Activated CD4-positive, CD25-positive, alpha-beta regulatory T cell (primary cell): ENCODE measurements at places on chromosomes 16 and 17.

DNA sequence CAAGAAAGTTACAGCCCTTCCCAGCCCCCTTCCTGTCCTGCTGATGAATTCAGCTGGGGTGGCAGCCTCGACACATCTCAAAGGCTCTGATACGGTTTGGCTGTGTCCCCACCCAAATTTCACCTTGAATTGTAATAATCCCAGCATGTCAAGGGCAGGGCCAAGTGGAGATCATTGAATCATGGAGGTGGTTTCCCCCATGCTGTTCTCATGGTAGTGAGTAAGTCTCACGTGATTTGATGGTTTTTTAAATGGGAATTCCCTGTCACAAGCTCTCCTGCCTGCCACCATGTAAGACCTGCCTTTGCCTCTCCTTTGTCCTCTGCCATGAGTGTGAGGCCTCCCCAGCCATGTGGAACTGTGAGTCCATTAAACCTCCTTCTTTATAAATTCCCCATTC is 163.2 kb upstream of the FOXF1 start:
- DNase-seq = no peak

GRCh38 chr17:32426894-32427293 is 17.4 kb upstream of the PSMD11 start:
- no peak for DNase-seq

- no peak for DNase-seq
These were observed 788 bp downstream of the METTL22 start for GRCh38 chr16:8622315-8622656.

DNA sequence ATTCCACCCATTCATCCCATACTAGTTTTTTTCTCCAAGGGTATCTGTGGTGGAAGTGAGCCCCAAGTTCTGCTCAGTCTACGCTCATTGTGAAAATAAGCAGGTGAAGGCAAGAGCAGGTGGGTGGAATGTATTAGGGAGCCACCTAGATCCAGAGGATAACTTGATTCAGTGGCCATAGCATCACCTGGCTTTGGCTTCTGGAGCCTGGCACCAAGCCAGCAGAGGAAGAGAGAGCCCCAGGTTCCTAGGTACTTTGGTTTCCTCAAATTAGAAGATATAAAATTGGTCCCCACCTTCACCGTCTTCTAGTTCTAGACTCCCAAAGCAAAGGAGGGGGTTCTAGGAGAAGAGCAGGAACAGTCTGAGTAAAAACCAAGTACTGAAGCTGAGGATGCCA is 4.1 kb downstream of the FXR2 start:
- DNase-seq = no peak

DNA sequence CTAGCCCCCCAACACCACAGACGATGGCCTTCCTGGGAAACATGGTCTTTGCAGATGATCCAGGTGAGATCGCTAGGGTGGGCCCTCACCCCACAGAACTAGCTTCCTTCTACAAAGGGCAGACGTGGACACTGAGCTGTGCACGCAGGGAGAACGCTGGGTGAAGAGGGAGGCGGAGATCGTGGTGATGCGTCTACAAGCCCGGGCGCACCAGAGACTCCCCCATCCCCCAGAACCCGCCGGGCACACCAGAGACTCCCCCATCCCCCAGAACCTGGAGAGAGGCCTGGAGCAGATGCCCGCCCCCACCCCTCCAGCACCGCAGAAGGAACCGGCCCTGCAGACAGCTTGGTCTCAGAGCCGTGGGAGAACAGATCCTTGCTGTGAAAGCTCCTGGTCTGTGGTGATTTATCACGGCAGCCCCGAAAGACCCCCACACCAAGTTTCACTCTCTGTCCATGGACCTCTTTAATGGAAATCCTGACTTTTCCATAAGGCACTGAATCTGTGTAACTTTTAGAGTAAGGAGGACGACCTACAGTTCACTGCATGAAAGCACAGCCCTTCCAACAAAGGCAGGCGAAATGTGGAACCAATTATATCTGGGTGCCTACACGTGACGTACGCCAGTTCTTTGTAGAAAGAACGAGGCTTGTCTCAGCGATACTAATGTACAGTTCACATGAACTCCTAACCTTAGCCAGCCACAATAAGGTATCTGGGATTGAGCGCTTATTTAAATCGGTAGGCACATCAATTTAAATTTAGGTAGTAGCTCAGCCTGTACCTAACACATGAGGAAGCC is 88.5 kb downstream of the ANKRD11 start:
- DNase-seq = no peak

GRCh38 chr16:20214401-20214800 is 112.9 kb downstream of the GP2 start:
- no peak for DNase-seq

DNA sequence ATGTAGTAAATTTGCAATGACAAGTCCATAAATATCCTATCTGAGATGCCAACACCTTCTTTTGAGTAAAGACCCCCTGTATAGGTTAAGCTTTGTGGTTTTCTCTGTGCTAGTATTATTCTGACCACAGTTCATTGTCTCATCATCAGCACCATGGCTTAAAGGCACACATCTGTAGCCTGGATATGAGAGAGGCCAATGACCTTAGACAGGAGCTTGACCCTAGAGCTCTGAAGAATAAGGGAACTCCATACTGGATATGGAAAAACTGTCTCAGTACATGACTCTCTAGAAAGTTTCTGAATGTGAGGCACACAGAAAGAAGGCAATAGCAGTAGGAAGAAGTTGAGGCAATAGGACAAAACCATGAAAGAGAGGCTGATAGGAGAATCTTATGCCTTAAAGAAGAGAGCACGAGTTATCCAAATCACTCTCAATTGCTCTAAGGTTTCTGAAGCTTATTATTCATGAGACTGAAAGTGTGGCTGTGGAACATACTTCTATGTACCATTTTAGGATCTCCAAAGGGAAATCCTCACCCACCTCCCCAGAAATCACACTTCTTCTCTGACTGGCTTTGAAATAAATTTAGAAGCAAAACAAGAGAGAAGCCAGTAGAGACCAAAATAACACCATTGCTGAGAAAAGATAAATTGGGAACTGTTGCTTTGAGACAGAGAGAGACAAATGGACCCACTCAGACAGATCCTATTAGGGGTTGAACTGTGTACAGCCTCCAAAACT is 150.2 kb downstream of the ABCA8 start:
- no peak for DNase-seq

GRCh38 chr16:70156207-70156978 is 17.2 kb upstream of the CLEC18C start:
- DNase-seq = no peak

DNA sequence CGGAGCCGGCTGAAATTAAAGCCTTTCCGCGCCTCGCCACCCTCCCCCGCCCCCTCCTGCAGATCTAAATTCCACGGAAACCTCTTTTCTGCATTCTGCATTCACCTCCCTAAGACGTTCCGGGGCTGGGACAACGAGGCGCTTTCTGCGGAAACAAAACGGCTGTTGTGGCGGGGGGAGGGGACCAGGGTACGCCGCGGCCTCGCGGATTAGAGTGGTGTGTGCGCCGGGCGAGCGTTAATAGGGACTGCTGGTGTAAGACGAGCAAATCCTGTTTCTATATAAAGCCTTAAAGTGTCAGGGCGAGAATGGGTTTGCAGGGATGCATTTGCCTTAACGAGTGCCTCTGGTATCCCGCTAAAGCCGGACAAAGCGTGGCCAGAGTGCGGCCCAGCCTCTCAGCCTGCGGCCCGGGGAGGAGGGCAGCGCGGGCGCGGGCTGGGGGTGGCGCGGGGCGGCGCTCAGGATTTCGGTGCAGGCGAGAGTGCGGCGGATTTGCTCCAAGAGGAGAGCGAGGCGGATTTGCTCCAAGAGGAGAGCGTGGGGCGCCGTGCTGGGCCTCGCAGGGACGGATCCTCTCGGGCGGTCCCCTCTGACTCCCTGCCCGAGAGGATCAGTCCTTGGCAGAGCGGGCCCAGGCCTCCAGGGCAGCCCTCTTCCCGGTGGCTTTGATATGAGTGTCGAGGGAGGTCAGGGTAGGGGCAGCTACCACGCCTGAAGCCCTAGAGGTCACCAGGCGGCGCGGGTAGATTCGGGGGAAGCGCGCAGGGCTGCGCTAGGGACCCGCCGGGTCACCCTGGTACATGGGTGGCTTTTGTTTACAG is 5.1 kb downstream of the BAHCC1 start:
- no peak for DNase-seq

- no peak for DNase-seq
These were observed 42.8 kb downstream of the MRC2 start for GRCh38 chr17:62670202-62670821.

DNA sequence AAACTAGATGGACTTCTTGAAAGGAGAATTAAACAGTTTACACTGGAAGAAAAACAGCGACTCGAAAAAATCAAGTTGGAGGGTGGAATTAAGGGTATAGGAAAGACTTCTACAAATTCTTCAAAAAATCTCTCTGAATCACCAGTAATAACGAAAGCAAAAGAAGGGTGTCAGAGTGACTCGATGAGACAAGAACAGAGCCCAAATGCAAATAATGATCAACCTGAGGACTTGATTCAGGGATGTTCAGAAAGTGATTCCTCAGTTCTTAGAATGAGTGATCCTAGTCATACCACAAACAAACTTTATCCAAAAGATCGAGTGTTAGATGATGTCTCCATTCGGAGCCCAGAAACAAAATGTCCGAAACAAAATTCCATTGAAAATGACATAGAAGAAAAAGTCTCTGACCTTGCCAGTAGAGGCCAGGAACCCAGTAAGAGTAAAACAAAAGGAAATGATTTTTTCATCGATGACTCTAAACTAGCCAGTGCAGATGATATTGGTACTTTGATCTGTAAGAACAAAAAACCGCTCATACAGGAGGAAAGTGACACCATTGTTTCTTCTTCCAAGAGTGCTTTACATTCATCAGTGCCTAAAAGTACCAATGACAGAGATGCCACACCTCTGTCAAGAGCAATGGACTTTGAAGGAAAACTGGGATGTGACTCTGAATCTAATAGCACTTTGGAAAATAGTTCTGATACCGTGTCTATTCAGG is 85.0 kb downstream of the C17orf58 start:
- DNase-seq = no peak

DNA sequence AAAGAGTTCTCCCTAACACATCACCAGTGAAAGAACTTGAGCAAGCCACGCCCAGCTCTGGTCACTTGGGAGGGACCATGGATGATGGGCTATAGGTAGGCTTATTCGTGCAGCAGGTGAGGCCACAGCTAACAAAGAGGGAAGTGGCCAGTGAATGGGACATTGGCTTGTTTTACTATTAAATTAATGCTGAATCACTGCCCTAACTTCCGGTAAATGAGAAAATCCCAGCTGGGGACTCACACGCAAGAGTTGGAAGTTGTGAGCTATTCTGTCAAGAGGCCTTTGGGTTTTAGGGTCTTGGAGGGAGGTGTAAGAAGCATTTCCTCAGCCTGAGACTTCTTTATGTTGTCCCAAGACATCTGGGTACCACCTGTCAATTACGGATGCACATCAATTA is 315.3 kb downstream of the XYLT1 start:
- DNase-seq = no peak

- no peak for DNase-seq
These were observed 19.8 kb upstream of the FAM83G start for GRCh38 chr17:19024101-19025078.

DNA sequence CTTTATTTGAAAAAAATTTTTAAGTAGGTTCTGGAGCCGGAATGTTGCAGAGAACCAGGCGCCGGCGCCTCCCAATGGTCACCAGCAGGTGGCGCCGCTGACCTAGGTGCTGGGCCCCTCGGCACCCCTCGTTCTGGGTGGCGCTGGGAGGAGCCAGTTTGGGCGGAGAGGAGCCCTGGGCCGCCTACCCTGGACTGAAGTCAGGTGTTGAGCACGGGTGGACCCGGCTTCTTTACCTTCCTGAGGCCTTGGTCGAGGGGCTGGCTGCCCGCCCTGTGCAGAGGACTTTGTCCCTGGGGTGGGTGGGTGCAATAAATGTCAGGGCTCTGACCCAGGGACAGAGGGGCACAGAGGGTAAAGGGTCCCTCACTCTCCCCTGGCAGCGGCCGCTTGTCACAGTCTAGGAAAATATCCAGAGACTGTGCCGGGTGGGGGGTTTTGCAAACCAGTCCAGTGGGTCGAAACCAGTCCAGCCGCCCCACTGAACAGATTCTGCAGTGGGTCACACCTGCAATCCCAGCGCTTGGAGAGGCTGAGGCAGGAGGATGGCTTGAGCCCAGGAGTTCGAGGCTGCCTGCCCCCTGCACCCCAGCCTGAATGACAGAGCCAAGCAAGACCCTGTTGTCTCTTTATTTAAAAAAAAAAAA is 30.1 kb upstream of the TNFRSF13B start:
- peak; percentile 66 for DNase-seq

- no peak for DNase-seq
These were observed 60.2 kb upstream of the PHOSPHO1 start for GRCh38 chr17:49290690-49291359.

GRCh38 chr17:1313270-1314005 is 34.0 kb downstream of the TRARG1 start:
- no peak for DNase-seq

DNA sequence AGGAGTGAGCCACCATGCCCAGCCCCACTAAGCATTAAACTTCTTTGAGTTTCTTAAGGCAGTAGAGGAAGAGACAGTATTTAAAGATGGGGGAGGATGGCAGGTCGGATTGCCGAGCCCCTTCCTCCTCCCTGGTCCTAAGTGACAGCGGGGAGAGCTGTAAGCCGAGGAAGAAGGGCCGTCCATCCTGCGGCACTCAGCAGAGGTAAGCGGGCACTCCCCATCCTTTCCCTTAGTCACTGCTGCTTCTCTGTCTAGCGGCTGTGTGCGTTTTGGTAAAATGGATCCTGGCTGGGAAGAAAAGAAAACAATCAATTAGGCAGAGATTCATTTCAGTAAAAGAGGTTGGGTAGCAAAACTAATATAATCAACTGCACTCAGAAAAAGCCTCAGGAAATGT is 13.9 kb downstream of the DNAAF1 start:
- no peak for DNase-seq

GRCh38 chr16:73020409-73020884 is 27.5 kb downstream of the ZFHX3 start:
- DNase-seq = no peak

- DNase-seq = no peak
These were observed 941.6 kb upstream of the CDH8 start for GRCh38 chr16:62977876-62978275.

DNA sequence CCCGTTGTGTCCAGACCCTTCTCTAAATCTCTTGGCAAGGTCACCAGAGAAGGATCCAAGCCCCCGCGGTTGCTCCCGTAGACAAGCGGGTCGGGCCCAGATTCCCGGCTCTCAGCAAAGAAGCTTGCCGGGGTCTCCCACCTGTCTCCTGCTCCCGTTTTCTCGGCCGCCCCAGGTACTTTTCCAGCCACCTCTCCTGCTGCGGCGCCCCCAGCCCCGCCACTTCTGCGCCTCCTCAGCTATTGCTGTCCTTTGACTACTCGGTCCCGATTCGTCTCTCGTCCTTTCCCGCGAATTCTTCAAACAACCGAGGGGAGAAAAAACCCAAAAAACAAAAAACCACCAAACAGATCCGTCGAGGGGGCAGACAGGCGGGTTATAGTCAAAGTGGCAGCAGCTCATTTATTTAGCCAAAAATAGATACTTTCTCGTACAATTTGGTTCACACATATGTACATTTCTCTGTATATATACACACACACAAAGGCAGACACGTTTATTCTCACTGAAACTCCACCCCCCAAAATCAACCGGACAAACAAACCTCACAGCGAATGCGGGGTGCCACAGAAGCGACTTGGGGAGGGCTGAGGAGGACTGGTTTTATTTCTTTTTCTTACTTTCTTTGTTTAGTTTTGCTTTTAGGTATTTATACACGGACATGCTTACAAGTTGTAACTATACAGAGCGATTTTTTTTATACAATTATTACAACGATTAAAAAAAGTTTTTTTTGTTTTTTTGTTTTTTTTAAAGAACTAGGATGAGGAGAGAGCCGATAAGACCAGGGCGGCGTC is 3.5 kb downstream of the IRX3 start:
- no peak for DNase-seq
